B cell (primary cell): ENCODE measurements at places on chromosomes 2 and 18. TPM values are rescaled to one million over a fixed set of nuclear protein-coding genes. Genes with fewer than 3 reads are reported as not detected.
A peak's percentile ranks its signal among the peaks of the same experiment; 100 is the strongest.

CTIF gene
- polyA plus RNA-seq: 3.5 and 3.6 TPM in 2 replicates

TMEFF2 gene
- polyA plus RNA-seq: not detected in 2 replicates

TSPYL6 gene
- not detected in 2 replicates for polyA plus RNA-seq

GRCh38 chr2:231334179-231334930 lies 61.2 kb upstream of the B3GNT7 start:
- no peak for DNase-seq
- no peaks in the 10 kb centered on the region for H3K27me3 ChIP-seq
- H3K36me3 ChIP-seq: no peaks in the 10 kb centered on the region
- no peaks in the 10 kb centered on the region for H3K4me1 ChIP-seq

- no peak overlapping the region for H3K27ac ChIP-seq
- no peak overlapping the region for H3K4me3 ChIP-seq
- H3K4me1 ChIP-seq: no peaks in the 10 kb centered on the region
- no peaks in the 10 kb centered on the region for H3K27me3 ChIP-seq
These were observed 1127.1 kb upstream of the DDX18 start for GRCh38 chr2:116687371-116687770.

DNA sequence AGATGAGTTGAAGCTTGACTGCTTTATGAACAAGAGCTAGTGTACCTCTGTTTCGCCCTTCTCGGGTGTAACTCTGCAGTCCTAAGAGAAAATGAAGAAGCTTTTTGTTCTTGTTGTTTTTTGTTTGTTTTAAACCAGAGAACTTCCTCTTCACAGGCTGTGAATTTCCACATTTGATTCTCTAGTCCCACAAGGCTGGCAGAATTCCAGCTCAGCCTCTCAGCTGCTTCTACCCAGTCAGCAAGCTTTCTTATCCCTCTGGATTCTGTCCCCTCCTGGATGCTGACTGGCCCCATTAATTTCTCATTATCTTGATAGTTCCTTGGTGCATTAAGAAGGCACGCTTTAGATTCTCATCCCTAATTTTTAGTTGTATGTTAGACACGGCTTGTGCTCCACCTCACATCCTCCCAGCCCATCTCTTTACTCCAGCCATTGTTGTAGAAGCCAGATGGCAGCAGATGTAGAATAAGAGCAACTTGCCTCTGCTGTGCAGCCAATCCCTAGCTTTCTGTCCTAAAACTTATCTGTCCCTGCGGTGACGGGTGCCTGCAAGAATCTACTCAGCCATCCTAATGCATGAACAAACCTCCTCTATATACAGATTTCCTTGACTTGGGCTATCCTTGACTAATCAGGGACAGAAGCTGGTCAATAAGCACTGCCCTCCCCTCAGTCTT lies 12.3 kb upstream of the RESP18 start:
- H3K4me3 ChIP-seq: no peak overlapping the region
- no peak for DNase-seq
- no peak overlapping the region for H3K27ac ChIP-seq
- no peaks in the 10 kb centered on the region for H3K27me3 ChIP-seq

- no peaks in the 10 kb centered on the region for H3K36me3 ChIP-seq
- no peak overlapping the region for H3K27ac ChIP-seq
- H3K4me3 ChIP-seq: no peak overlapping the region
- no peak for DNase-seq
These were observed 154.5 kb downstream of the AGPS start for GRCh38 chr2:177547122-177547521.

DNA sequence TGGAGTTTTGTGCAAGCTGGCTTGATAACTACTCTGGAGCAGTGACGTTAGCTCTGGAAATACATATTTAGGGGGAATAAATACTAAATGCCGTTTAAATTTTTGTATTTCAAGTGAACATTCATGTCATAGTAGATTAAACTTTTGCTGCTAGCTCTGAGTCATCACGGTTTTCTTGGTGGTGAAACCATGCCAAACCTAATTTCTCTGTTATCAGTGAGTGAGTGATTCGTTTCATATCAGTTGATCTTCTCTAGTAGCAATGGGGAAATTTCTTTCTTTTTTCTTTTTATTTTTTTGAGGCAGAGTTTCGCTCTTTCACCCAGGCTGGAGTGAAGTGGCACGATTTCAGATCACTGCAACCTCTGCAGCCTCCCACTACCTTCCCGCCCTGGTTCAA lies 211.1 kb downstream of the PTPRM start:
- DNase-seq: no peak
- no peak overlapping the region for H3K4me3 ChIP-seq
- no peaks in the 10 kb centered on the region for H3K36me3 ChIP-seq
- H3K27me3 ChIP-seq: no peaks in the 10 kb centered on the region

GRCh38 chr2:38057651-38058410 lies 18.1 kb downstream of the CYP1B1 start:
- no peak for DNase-seq
- H3K4me3 ChIP-seq: no peak overlapping the region

DNA sequence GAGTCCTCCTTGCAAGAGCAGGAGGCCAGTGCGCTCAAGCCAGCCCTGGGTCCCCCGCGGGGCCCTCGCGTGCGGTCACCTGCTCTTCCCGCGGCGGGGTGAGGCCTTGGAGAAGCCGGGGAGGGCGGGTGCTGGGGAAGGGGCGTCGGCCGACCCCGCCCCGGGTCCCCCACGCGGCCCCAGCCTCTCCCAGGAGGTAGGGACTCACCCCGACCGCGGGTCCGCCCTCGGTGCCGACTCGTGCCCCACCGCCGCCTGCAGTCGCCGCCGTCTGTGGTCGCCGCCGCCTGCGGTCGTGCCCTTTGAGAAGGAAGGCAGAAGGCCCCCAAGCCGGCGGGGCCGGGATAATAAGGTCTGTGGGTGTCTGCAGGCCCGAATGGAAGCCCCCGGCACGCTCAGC lies 32.7 kb downstream of the SERPINB8 start:
- H3K4me1 ChIP-seq: no peaks in the 10 kb centered on the region
- no peak for DNase-seq
- H3K36me3 ChIP-seq: no peaks in the 10 kb centered on the region
- peaks cover 3% of the 10 kb centered on the region for H3K27me3 ChIP-seq
- no peak overlapping the region for H3K4me3 ChIP-seq

GRCh38 chr18:59501920-59502273 lies 142.8 kb upstream of the LMAN1 start:
- no peaks in the 10 kb centered on the region for H3K36me3 ChIP-seq
- H3K27ac ChIP-seq: no peak overlapping the region

GRCh38 chr2:200461846-200462710 lies 47.8 kb downstream of the KCTD18 start:
- no peaks in the 10 kb centered on the region for H3K36me3 ChIP-seq
- DNase-seq: no peak
- H3K4me1 ChIP-seq: peaks cover 7% of the 10 kb centered on the region

- DNase-seq: no peak
- H3K4me1 ChIP-seq: no peaks in the 10 kb centered on the region
- no peaks in the 10 kb centered on the region for H3K27me3 ChIP-seq
- H3K4me3 ChIP-seq: no peak overlapping the region
- H3K27ac ChIP-seq: no peak overlapping the region
These were observed 117.6 kb downstream of the SNTG2 start for GRCh38 chr2:1068241-1068640.

GRCh38 chr2:46345775-46346174 lies 48.6 kb downstream of the EPAS1 start:
- DNase-seq: no peak
- H3K4me3 ChIP-seq: no peak overlapping the region
- no peaks in the 10 kb centered on the region for H3K36me3 ChIP-seq
- no peak overlapping the region for H3K27ac ChIP-seq

DNA sequence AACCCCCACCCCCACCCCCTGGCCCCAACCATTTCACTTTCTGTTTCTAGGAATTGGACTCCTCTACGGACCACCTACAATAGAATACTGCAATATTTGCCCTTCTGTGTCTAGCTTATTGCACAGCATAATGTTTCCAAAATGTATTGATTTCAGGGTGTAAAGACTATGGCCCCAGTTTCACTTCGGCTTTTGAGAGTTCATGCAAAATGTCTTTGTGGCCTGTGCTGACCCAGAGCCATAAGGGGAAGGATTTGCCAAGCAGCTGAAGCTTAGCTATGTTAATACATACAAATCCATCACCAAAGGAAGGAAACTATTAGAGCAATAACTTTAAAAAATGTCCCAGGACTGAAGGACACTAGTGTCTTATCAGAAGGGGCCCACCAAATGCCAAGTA lies 11.2 kb upstream of the ATP9B start:
- H3K27ac ChIP-seq: no peak overlapping the region
- peak; percentile 42 for DNase-seq
- H3K4me3 ChIP-seq: no peak overlapping the region

DNA sequence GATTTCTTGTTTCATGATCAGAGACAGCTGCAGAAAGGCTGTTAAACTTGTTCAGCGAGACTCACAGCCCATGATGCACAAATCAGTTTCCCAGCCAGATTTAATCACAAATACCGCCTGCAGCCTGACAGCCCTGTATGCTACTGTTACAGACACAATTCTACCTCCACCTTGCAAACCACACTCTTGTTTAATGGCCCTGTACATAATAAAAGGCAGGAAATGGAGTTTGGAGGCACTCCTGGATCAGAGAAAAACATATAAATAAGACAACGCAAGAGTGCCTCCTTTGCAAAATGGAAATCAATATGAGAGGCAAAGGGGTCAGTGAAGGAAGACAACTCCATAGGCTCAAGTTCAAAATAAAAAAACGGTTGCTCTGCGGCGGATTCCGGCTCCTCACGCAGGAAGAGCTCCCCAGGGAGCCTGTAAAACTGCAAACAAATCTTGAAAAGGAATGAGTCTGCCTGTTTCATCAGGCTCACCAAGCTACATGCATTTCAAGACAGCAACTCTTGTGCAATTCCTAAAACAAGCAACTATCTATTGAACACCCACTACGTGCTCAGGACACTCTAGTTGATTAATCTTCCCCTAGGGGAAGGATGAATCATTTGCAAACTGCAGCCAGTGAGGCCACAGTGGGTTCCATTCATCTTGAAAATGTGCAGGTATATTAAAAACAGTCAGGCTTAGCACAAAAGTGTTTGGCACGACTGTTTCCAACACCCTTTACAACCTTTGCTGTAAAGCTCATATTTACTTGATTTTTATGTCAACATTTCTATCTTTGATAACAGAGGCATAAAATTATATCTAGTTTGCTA lies 37.5 kb downstream of the TBC1D8 start:
- no peaks in the 10 kb centered on the region for H3K27me3 ChIP-seq
- no peak overlapping the region for H3K27ac ChIP-seq
- H3K4me1 ChIP-seq: peaks cover 5% of the 10 kb centered on the region
- no peak for DNase-seq

DNA sequence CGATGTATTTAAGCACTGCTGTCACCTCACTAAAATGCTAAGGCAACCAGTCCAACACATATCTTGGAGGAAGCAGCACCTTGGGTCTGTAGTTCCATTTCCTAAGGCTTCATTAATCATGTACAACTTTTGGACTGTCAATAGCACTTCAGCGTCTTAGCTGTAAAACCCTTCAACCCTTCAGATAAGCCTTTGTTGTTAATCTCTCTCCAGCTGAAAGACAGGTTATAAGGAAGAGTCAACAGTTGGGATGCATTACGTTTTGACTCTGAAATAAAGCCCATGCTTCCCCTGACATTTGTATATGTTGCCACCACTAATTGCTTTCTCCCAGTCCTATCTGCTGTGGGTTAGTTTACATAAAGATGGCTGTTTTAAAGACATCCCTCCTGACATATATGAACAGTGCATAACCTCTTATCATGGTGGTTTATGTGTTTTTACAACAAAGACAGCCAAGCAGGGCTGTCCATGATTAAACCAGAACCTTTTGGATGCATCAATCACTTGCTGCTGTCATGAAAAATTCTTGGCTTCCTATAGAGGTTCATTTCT lies 81.5 kb downstream of the EPHA4 start:
- H3K27ac ChIP-seq: no peak overlapping the region
- DNase-seq: no peak
- H3K4me1 ChIP-seq: peaks cover 4% of the 10 kb centered on the region

DNA sequence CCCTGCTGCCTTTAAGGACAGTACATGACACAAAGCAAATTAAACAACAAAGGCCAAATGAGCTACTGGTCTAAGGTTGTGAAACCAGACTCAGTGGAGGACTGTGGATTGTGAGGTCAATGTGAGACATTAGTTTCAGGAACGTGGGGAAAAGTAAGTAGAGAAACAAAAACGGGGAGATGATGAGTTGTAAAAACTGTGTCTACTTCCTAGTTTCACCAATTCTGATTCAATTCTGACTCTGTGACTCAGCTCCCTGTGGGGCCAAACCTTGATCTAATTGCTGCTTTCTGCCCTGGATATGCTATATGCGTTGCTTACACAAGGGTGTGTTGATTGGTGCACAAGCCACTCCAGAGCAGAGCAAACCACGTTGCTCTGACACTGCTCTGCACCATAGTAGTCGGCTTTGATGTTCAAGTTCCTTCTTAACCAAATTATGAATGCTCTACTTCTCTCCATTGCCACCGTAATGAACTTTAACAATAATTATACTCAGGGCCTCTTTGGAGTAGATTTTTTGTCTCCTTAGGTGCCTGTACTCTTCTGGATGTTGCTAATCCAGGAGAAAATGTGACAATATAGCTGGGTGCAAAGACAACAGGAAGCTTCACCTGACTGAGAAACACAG lies 1640.1 kb upstream of the CELF4 start:
- H3K27me3 ChIP-seq: no peaks in the 10 kb centered on the region
- no peak for DNase-seq
- H3K4me1 ChIP-seq: no peaks in the 10 kb centered on the region
- no peaks in the 10 kb centered on the region for H3K36me3 ChIP-seq
